ENCODE measurements at places on chromosomes 6 and 20.

- no peak for DNase-seq
Measured at GRCh38 chr6:96469312-96469711, 52.3 kb upstream of the UFL1 start.

DNA sequence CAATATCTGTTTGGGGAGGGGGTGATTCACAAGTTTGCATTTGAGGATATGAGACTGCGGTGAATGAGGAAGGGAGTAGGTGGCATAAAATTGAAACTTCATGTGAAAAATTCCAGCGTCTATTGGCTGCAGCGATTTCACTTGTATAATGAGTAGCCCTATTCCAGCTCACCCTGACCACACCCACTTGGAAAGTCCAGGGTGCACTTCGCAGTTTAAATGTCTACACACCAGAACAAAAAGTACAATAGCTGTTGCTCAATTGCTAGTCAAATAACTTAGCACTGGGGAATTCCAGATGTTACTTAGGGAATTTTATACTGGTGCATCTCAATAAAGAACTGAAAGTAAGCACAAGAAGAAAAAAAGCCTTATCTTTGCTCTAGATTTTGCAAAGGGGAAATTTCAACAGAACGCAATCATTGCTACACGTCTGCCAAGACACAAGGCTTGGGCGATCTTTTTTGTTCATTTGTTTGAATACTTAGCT, 6.3 kb downstream of the TNFAIP3 start:
- DNase-seq = no peak

- no peak for DNase-seq
Measured at GRCh38 chr6:30244560-30244959, 31.4 kb upstream of the TRIM26 start.

- no peak for DNase-seq
Measured at GRCh38 chr6:144285548-144285797, 338 bp downstream of the UTRN start.

- peak; percentile 34 for DNase-seq
Measured at GRCh38 chr20:24634855-24635254, 165.4 kb downstream of the SYNDIG1 start.

- no peak for DNase-seq
Measured at GRCh38 chr20:49951151-49951550, 15.0 kb downstream of the RNF114 start.

DNA sequence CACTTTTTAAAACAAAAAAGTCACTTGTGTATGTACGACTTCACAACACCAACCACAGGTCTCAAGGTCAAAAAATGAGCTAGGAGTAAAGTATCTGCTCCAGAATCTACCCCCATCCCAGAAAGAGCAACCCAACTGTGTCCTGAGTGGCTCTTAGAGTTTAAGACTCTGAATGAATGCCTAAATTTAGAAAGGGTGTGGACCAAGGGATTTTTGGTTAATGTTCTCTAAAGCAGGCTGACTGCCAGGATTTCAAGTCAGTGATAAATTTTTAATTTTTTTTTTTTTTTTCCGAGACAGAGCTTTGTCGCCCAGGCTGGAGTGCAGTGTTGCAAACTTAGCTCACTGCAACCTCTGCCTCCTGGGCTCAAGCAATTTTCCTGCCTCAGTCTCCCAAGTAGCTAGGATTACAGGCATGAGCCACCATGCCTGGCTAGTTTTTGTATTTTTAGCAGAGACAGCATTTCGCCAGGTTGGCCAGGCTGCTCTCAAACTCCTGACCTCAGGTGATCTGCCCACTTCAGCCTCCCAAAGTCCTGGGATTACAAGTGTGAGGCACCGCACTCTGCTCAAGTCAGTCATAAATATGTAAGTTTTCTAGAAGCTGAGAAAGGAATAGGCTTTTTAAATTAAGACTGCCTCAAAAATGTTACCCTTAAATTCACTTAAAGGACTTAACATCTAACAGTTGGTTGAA, 20.2 kb downstream of the STAU1 start:
- no peak for DNase-seq

DNA sequence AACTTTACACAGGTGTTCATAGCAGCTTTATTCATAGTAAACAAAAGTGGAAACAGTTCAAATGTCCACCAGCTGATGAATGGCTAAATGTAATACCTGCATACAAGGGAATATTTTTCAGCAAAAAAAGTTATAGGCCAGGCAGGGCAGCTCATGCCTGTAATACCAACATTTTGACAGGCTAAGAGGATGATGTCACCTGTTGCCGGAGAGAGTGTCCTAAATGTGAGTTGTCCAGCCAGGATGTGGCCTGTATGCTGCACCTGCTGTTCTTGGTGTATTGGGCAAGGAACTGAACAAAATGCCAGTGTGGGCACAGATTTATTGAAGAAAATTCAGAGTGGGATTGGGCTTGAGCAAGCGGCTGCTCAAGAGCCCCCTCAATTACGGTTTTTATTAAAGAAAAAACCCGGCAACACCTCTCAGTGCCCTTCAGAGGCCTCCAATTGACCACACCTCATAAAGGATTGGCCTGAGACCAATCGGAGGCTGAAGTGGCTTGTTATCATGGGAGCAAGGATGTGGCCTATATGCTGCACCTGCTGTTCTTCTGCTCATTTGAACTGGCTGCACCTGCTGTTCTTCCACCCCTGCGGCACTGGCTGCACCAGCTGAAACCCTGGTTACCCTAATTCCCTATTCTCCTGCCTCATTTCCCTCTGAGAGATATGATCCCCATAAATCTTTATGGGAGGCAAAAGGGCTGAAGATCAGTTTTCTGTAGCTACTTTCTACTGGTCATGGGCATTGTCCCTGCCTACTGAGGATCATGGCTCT, 164.3 kb upstream of the PROKR2 start:
- DNase-seq = no peak

GRCh38 chr20:35117196-35117595, 24.6 kb upstream of the TRPC4AP start:
- no peak for DNase-seq

- peak; percentile 74 for DNase-seq
Measured at GRCh38 chr20:57514273-57514751, 10.6 kb downstream of the CTCFL start.

DNA sequence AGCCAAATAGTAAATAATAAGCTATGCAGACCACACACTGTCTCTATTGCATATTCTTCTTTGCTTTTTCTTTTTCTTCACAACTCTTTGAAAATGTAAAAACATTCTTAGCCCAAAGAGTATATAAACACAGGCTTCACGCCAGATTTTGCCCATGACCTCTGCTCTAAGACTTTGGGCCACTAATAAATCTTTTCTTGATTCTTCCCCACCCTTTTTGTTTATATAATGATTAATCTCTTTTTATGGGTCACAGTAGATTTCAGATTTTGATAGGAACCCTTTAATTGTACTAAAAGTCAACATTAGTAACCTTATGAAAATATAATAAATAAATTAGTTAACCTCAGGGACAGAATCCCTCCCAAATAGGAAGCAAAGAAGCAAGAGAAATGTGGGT, 15.8 kb upstream of the ENPP5 start:
- no peak for DNase-seq

GRCh38 chr20:16606468-16607070, 33.3 kb upstream of the KIF16B start:
- DNase-seq = no peak

GRCh38 chr6:108009894-108010293, 51.9 kb upstream of the SEC63 start:
- DNase-seq = no peak

GRCh38 chr20:50044353-50044960, 61.7 kb downstream of the SNAI1 start:
- DNase-seq = no peak

GRCh38 chr6:93684339-93684738, 265.0 kb upstream of the EPHA7 start:
- DNase-seq = no peak

DNA sequence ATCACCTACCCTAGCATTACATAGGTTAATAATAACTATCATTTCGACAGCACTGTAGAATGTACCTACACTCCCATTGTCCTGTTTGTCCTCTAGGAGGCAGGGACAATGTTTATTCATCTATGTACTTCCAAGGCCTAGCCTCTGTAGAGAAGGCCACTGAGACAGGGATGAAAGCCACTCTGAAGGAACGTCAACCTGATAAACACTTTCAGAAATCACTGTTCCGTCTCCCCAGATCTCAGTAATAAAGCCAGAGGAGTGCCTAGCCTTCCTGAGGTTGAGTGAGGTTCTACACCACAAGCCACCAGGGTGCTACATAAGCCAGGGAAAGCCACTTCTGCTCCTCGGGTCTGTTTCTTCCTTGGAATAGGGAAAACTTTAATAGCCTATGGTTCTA, 44.8 kb downstream of the POPDC3 start:
- peak; percentile 20 for DNase-seq

DNA sequence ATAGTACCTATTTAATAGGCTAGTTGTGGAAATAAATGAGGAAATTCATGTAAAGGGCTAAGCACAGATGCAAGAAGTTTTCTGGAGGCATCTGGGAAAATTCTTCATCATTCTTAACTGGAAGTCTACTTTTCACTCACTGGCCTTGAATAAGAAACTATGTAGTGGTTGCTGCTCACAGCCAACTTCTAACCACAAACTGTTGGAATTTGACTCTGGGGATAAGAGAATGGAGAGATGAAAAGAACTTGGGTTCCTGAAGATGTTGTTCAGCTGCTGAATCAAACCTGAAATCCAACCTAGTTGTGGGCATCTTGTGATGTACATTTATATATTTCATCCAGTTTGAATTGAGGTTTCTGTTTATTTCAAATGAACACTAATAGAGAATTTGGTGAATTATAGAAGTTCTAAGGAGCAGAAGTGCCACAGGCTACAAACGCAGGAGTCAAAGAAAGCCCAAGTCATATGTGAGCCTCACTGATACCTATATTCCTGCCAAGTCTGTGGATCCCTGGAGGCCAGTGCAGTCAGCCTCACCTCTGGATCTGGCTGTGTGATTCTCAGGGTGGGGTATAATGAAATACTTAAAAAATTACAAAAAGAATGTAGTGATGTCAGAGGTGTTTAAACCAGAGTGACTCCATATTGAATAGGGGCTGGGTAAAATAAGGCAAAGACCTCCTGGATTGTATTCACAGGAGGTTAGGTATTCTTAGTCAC, 18.7 kb upstream of the MEI4 start:
- DNase-seq = no peak

- DNase-seq = peak; percentile 79
Measured at GRCh38 chr6:100456141-100456907, 8.4 kb downstream of the SIM1 start.

Data from retina (tissue), 1 donor.